ENCODE measurements at places on chromosomes 6 and 20. TPM values are rescaled to one million over a fixed set of nuclear protein-coding genes. Genes with fewer than 3 reads are reported as not detected.

Gene ATP6V1G2
- 0.60 TPM for total RNA-seq

Gene ARHGAP40
- not detected for total RNA-seq

Gene DLK2
- total RNA-seq: 1.0 TPM

Gene SOX12
- 9.8 TPM for total RNA-seq

Gene MUC22
- not detected for total RNA-seq

Gene LST1
- total RNA-seq: 22.7 TPM

Gene RSPH9
- total RNA-seq: not detected

Gene RAET1E
- total RNA-seq: 0.44 TPM

Gene SCRT2
- total RNA-seq: not detected

GRCh38 chr6:112221981-112222852 is 32.1 kb downstream of the LAMA4 start:
- DNase-seq: no peak

DNA sequence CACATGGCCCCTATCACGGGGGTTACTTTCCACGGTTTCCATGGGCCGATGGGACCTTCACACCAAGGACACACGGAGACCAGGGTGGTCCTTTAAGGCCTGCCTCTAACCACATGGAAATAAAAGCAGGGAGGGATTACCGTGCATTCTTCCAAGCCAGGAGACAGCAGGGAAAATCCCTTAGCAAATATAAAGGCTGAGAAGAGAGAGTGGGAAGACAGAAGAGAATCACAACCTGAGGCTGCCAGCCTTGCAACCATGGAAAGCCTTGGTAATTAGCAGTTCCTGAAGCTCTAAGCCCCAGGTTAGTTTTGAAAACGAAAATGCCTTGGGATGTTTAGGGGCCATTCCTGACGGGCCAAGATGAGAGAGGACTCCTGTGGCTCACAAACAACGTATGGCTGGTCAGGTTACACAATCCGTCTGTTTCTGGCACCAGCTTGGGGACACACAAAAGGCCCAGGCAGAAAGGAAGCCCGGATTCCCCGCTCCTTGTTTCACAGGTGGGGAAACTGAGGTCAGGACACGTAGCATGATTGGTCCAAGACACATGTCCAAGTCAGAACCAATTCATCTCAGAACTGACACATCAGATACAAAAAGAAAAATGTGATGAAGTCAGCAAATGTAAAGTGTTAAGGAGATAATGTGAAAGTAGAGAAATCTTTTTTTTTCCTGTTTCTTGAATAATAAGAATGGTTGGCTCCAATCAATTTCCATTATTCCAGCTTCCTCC is 2.8 kb downstream of the PREX1 start:
- DNase-seq: no peak

DNA sequence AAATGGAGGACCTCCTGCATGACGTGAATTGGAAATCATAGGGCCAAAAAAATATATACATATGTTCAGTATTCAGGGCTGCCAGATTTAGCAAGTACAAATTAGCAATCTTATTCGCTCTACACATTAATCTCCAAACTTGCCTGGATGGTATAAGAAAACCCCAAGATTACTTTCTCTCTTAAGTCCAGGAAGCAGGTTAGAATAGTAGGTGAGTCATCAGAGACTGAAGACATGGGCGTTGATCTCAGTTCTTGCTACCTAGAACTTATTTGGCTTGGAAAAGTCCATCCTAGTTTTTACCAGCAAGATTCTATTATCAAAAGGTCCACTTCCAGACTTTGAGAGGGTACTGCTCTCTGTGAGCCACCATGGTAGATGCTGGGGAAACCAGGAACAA is 47.4 kb downstream of the GPR63 start:
- DNase-seq: no peak

GRCh38 chr6:10177704-10178103 is 237.2 kb downstream of the TFAP2A start:
- no peak for DNase-seq

- no peak for DNase-seq
These were observed 68.9 kb downstream of the CYP39A1 start for GRCh38 chr6:46583721-46584120.

GRCh38 chr6:167510648-167511047 is 185.8 kb downstream of the TTLL2 start:
- no peak for DNase-seq

- no peak for DNase-seq
These were observed 10.7 kb downstream of the COL9A1 start for GRCh38 chr6:70292193-70292592.

DNA sequence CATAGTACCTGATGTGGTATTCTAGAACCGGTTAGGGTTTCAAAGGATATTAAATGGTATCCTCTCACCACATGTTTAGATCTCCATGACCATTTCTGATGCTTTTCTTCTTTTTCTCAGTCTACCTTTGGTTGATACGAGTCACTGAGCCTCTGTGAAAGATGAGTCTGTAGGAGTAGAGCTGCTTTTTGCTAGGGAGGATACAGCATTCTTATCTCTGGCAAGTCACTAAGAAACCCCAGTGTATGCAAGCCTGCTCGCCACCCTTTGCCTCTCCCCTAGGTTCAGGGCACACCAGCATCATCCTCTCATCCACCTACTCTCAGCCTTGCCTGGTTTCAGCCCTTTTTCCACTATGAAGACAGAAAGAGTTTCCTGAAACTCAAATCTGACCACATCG is 89.9 kb downstream of the MTFR2 start:
- no peak for DNase-seq

GRCh38 chr6:45423824-45424450 is 46.2 kb upstream of the SUPT3H start:
- no peak for DNase-seq

DNA sequence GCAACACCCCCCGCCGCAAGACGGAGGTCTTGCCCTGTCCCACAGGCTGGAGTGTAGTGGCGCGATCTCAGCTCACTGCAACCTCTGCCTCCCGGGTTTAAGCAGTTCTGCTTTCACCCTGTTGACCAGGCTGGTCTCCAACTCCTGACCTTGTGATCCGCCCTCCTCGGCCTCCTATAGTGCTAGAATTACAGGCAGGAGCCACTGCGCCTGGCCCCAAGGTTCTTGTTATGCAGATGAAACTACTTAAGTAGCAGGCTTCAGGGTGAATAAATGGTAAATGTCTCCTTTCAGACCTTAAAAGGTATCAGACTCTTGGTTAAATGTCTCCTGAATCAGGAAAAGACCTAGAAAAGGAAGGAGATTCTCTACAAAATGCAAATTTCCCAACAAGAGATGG is 95.4 kb upstream of the TMEM181 start:
- DNase-seq: no peak

All from tibial nerve (tissue), 4 donors.